Fibroblast of skin of back (primary cell): ENCODE measurements at places on chromosomes 12 and 14.

DNA sequence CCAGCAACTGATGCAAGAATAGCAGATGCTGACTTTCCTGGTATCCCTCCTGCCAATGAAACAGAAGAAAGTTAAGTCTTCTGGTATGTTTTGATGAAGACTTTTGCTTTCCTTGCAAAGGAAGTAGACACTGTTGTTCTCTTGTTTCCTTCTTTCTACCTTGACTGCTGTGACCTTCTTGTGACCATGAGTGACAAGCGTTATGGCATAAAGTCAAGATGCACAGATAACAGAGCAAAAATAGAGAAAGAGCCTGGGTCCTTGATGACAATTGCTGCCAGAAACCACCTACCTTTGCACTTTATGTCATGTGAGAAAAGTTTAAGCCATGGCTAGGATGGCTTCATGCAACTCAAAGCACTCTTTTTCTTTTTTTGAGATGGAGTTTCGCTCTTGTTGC lies 49.2 kb upstream of the LTA4H start:
- no peak for DNase-seq

DNA sequence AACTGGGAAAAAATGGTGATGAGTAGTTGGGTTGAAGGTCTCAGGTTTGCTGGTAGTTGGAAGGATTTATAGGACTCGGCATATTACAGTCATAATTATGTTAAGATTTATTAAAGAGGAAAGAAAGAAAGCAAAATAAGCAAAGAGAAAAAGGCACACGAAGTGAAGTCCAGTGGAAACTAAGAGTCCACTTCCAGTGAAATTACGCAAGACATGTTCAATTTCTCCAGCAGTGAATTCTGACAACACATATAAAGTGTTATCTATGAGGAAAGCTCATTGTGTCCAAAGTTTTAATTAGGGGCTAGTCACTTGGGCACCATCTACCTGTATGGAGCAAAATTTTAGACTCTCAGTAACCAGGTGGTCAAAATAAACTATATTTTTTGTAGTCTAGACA lies 143.3 kb downstream of the CEP128 start:
- no peak for DNase-seq

GRCh38 chr14:89276424-89276975 lies 140.5 kb downstream of the FOXN3 start:
- DNase-seq, result peak; percentile 40

DNA sequence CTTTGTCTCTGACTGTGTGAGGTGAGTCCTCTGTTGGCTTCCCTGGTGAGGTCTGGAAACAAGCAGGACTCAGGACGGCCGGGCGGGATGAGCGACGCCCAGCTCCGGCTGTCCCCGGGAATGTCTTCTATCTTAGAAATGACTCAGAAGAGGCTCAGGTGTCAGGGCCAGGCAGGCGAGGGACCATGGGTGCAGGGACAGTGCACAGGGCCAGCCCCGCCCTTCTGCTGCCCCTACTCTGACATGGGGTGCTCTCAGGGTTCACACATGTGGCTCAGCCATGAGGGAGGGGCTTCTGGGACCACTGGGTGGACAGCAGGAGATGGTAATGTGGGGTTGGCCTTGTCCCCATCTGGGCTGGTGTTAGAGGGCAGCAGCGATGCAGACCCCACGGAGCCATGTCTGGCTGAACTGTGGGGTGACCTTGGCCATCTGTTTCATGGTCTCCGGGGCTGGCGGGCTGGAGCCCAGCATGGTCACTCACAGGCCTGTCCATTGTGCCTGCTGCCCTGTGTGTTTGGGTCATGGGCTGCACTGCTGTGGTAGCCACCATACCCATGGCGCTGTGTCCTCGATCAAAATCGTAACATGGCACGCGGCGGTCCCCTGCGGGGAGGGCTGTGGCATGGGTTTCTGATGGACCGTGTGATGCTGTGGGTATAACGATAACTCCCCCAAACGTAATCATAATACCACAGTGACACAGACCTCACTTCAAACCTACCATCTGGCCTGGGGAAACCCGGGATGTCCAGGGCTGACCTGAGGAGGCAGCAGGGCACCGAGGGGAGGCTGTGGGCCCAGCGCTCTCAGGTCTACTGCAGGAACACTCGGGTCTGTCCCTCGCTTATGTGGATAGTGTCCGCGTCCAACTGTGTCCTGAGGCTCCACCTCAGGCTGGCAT lies 368.8 kb downstream of the TMEM121 start:
- DNase-seq, result no peak

DNA sequence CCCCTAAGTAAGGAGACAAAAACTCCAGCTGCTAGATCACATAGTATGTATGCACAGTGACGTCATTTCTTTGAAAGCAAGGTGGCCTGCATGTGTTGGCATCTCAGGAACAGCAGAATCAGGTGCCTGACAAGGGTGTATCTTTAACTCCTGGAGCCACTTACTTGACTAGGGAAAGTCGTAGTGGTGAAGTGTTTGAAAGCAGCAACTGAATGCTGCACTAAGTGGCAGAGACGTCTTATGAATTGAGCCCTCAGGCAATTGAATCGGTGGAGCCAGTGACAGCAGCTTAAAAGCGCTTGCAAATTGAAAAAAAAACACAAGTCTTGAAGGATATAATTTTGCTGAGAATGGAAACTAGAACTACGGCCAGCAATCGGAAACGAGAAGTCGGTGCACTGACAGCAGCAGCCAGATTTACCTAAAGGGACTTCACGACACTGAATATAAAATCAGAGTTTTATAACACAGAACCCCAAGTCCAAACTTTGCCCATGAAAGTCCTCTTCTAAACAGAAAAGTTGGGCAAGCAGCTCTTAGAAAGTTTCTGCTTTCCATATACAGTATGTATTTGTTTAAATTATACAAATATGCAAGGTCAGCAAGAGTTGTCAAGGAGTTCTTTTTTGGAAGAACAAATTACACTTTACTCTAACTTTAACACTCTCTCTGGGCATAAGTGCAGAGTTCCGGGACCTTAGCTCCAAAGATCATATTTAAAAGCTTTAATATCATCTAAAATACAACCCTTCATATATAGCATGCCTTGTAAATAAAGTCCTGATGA lies 1.1 kb downstream of the IGF1 start:
- DNase-seq, result no peak

GRCh38 chr12:45760333-45760732 lies 30.8 kb downstream of the ARID2 start:
- DNase-seq, result no peak

- peak; percentile 66 for DNase-seq
Measured at GRCh38 chr14:33768458-33768830, 182.4 kb downstream of the EGLN3 start.

DNA sequence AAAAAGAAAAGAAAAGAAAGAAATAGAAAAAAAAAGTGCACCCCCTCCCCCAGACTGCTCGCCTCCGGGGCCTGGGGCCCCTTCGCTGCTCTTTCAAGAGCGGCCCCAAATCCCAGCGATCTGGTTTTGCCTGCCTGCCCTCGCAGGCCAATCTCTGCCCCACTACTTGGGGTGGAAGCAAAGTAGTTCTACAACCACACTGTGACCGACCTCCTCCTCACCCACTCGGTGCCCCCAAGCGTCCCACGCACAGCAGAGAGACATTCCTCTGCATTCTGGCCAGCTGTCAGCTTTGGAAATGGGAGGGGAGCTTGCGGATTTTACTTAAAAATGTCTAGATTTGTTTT lies 2.4 kb upstream of the TBX3 start:
- no peak for DNase-seq

DNA sequence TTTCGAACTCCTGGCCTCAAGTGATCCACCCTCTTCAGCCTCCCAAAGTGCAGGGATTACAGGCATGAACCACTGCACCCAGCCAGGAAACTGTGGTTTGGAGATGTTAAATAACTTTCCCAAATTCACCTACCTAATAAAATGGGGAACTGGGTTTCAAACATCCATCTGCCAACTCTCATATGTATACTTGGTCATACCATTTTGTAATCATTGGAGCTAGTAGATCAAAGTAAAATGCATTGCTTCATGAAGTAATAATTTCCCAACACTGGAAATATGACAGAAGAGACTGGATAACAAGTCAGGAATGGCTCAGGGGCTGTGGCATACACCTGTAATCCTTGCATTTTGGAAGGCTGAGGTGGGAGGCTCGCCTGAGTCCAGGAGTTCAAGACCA lies 5.3 kb upstream of the HECTD1 start:
- no peak for DNase-seq

DNA sequence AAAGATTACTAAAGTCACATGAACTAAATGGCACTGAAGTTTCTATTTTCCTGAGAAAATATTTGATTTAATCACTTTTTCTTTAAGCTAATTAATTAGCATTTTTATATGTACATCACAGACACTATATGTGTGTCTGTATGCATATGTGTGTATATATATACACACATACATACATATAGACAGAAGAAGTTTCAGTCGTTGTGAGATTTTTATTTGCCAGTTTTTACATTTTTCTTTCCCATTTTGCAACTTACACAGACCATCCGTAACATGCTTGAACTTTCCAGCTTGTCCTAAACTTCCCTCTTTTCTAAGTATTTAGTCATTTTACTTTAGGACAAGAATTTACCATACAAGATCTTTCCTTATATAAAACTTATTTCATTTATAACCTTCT lies 299.1 kb downstream of the IPO8 start:
- no peak for DNase-seq

DNA sequence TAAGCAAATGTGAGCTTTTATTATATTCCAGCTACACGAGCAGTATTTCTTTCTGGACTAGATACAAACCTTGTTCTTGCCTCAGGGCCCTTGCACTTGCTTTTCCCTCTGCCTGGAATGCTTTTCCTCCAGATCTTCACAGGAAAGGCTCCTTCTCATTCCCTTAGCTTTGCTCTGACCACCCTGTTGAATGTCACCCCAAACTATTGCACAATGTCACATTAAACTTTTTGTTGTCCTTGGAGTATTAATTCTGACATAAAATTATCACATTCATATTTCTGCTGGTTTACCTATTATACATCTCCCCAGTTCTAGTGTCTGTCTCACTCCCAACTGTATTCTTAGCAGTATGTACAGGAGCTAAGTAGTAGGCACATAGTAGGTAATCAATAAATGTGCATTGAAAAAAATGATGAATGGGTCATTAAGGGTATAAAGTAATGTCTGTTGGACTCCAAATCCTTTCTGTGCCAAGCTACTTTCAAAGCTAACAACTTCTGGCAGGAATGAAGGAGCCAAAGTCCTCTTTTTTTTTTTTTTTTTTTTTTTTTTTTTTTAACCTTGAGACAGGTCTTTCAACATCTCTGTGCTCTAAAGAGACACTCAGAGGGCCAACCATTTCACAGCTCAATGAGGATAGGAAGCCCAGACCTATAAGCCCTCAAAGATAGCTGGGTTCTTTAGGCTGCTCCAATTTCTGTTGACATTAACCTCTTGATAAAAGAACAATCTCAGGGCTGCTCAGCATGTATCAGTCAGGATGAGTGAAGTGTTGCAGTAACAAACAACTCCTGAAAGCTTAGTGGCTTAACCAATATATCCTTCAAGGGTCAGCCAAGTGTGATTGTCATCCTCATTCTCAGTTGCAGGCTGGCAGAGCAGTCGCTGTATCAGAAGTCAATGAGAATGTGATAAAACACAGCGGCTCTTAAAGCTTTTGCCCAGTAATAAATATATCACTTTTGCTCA lies 424.4 kb upstream of the TBX3 start:
- DNase-seq, result no peak

- no peak for DNase-seq
Measured at GRCh38 chr12:98456041-98456440, 59.3 kb upstream of the TMPO start.

DNA sequence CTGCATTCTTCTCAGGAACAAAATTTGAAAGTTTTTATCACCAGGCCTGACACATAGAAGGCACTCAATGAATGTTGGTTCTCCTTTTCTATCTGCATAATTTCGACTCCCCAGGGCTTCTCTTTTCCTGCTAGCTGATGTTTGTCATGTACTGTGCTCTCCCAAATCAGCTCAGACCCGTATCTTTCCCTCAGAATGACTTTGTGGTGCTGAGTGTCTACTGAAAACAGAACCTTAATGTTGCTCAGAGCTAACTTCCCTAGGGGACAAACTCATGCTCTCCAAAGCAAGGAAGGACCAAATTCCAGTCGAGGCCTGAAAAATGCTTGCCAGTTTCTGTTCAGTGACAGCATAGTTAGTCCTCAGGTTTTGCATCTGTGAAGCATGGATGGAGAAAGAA lies 1.9 kb downstream of the ARHGDIB start:
- peak; percentile 42 for DNase-seq

DNA sequence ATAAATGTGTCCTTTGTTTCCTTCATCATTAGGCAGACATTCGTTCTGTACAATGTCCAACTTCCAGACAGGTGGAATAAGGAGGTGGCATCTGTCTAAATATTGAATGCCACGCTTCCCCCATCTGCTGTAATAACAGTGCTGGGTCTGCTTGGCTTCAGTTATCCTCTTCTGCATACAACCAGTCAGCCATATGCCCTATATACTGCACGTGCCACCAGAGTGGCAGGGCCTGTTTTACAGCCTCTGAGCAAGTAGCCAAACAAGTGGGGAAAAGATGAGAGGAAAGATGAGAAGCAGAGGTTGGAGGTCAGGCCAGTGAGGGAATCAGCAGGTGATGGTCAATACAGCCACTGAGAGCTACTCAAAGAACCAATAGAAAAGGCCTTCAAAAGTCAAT lies 55.4 kb downstream of the OTX2 start:
- no peak for DNase-seq

GRCh38 chr12:124309231-124309630 lies 14.3 kb downstream of the RFLNA start:
- no peak for DNase-seq

GRCh38 chr12:45638386-45638785 lies 91.1 kb upstream of the ARID2 start:
- DNase-seq, result no peak

GRCh38 chr14:101167428-101167827 lies 263.9 kb upstream of the RTL1 start:
- no peak for DNase-seq

- no peak for DNase-seq
Measured at GRCh38 chr14:39680777-39681176, 248.5 kb upstream of the FBXO33 start.

DNA sequence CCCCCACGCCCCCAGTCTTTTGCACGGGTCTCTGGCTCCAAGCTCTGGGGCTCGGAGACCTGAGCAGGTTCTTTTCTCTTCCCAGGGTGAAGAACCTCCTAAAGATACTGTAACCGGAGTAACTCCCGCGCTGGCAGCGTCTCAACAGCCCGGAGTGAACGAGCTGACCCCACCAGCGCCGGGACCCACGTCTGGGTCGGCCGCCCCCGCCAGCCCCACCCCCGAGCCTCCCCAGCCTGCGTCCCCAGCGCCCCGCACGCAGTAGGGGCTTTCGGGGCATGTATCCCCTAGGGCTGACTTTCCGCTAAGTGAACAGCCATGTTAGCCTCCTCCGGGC lies 858 bp downstream of the SLC35F4 start:
- no peak for DNase-seq

- DNase-seq, result no peak
Measured at GRCh38 chr12:639566-639965, 23.7 kb downstream of the NINJ2 start.
